Left colon (tissue), 2 donors: ENCODE measurements at places on chromosomes 6 and 20. TPM values are rescaled to one million over a fixed set of nuclear protein-coding genes. Genes with fewer than 3 reads are reported as not detected.
A peak's percentile ranks its signal among the peaks of the same experiment; 100 is the strongest.

Gene OLIG3
- not detected for total RNA-seq

Gene GJA1
- 6.5 TPM for total RNA-seq

Gene FNDC11
- total RNA-seq, result not detected

Gene MDFI
- total RNA-seq, result 1.6 TPM

Gene SIM1
- not detected for total RNA-seq

DNA sequence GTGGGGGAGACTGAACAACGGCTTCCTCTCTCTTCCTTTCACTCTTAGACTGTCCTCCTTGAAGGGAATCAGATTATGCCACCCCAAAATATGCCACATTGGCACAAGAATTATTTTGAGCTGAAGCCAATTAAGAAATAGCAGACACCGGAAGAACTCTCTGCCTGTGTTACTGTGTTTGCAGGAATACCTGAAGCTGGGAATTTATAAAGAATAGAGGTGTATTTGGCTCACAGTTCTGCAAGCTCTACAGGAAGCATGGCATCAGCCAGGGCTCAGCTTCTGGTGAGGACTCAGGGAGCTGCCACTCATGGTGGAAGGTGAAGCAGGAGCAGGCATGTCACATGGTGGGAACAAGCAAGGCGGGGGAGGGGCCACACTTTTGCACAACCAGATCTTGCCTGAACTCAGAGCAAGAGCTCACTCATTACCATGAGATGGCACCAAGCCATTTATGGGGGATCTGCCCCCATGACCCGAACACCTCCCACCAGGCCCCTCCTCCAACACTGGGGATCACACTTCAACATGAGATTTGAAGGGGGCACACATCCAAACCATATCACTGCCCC, 46.0 kb downstream of the PCNA start:
- DNase-seq, result peak; percentile 56

- DNase-seq, result no peak
Observed at GRCh38 chr20:59484228-59484627, 120.1 kb upstream of the PHACTR3 start.

DNA sequence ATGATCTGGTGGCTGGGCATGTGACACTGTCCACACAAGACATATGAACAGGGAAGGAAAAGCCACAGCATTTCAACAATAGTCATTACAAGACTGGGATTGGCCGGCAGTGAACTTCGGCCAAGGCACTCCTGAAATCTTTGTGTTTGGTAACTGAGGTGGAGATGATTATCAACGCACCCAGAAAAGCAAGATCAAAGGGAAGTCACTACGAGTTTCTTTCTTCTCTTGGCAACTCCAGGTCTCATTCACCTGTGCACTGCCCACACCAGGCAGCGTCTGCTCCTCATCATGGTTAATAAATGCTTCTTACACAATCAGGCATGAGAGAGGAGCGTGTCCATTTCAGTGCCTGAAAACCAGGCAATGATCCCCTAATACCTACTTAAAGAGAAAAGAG, 20.5 kb upstream of the FOXC1 start:
- no peak for DNase-seq

DNA sequence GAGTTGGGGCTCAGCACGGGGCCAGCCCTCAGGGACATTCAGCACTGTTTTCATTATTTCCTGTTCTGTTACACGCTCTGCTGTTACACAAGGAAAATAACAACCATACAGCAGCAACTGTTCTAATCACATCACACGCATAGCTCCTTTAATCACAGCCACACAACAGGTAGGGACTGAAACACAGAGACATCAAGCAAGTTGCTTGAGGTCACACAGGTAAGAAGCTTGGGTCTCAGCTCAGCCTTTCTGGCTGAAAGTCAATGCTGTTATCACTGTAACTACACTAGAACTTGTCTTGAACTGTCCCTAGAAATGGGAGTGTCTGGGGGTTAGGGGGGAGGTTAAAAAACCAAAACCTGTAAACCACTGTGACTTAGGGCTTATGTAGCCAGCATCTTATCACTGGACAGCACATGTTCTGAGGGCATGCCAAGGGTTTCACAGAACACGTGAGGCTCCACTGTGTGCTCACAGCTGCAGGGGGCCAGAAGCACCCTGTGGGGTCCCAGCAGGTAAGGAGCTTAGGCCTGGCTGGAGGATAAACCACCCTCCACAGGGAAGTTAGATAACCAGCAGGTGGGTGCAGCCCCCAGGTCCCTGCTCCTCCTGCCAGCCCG, 146.0 kb downstream of the EYA2 start:
- no peak for DNase-seq

DNA sequence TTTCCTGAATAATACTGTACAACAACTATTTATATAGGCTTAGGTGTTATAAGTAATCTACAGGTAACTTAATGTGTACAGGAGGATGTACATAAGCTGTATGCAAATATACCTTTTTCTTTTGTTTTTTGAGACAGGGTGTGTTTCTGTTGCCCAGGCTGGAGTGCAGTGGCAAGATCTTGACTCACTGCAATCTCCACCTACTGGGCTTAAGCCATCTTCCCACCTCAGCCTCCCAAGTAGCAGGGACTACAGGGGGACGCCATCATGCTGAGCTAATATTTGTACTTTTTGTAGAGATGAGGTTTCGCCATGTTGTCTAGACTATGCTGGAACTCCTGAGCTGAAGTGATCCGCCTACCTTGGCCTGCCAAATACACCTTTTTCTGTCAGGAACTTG, 191.7 kb upstream of the ZNF217 start:
- DNase-seq, result no peak

GRCh38 chr6:162404951-162405350, 322.6 kb downstream of the PRKN start:
- DNase-seq, result no peak

GRCh38 chr6:11270030-11271027, 37.9 kb upstream of the NEDD9 start:
- DNase-seq, result peak; percentile 79

GRCh38 chr6:144378437-144378836, 93.3 kb downstream of the UTRN start:
- no peak for DNase-seq

GRCh38 chr6:110529355-110529754, 52.9 kb upstream of the SLC22A16 start:
- DNase-seq, result no peak

- peak; percentile 70 for DNase-seq
Observed at GRCh38 chr6:117449549-117450439, 24.1 kb upstream of the ROS1 start.

- no peak for DNase-seq
Observed at GRCh38 chr6:130466748-130467061, 100.9 kb downstream of the TMEM200A start.
